ENCODE measurements at places on chromosomes 6 and 20.
A peak's percentile ranks its signal among the peaks of the same experiment; 100 is the strongest.

DNA sequence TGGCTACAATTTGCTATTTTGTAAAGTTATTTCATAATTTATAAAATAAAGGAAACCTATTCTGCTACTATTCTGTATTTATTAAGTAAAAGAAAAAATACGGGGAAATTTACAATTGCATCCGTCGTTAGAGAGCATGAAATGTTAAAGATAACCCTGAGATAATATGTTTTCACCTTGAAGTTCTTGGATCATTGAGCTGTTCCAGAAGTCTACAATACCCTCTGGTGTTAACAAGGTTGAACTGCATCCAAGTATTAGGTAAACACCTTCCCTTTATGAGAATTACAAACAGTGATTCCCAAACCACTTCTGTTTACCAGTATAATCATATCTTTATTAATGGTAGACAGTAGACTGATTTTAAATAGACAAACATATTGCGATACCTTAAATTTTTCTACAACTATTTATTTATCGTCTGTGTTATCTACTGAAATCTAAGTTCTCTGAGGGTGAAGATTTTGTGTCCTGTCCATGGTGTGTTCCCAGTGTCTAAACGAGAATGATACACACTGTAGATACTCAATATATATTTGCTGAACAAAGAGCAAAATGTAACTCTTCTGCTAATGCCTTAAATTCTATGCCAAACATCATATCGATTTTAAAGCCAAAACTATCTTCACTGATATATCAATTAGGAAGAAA lies 28.2 kb downstream of the TBC1D32 start:
- H3K36me3 ChIP-seq = peaks cover 5% of the 10 kb centered on the region
- H3K4me3 ChIP-seq = no peak overlapping the region
- H3K27me3 ChIP-seq = no peaks in the 10 kb centered on the region

GRCh38 chr20:46209930-46210671 lies 92.0 kb downstream of the CD40 start:
- peaks cover 14% of the 10 kb centered on the region for H3K4me1 ChIP-seq
- no peak overlapping the region for H3K27ac ChIP-seq
- peaks cover 51% of the 10 kb centered on the region for H3K27me3 ChIP-seq
- H3K36me3 ChIP-seq = no peaks in the 10 kb centered on the region
- H3K4me3 ChIP-seq = no peak overlapping the region

DNA sequence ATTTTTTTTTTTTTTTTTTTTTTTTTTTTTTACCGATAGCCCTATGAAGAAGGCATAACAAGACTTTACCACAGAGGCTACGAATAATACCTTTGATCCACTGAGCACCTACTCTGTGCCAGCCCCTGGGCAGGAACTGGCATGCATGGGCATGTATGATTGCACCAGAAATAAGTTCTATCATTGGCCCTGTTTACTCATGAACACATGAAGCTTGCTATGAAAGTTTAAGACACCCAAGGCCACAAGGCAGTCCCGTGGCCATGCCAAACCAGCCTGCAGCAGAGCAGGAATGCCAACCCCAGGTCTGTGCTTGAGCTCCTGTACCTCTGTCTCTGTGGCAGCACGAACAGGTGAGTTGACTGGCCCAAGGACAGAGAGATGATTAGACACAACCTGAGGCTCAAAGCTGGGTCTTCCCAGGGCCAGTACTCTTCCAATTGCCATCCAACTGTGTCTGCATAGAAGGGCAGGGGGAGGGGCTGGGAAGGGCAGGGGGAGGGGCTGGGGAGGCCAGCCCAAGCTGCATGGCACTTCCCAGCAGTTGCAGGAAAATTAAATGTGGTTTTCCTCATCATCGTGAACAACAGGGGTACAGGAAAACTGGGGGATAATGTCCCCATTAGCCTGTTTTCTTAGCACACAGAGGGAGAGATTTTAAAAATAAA lies 63.5 kb downstream of the LRFN2 start:
- H3K27ac ChIP-seq = no peak overlapping the region
- no peak overlapping the region for H3K4me3 ChIP-seq
- H3K4me1 ChIP-seq = no peaks in the 10 kb centered on the region

DNA sequence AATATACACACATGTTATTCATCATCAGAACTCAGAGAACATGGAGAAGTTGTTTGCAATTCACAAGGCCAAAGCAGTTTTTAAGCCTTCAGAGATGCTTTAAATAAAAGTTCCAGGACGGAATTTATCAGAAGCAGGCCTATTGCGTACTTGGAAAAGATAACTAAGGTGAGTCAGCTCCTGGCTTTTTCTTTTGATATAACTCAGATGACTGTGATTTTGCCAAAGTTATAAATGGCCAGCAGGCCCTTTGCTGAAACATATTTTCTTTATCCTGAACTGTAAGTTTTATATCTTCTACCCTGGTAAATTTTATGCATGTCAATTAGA lies 55.0 kb upstream of the PLCB1 start:
- H3K27ac ChIP-seq = no peak overlapping the region
- DNase-seq = no peak
- H3K27me3 ChIP-seq = no peaks in the 10 kb centered on the region
- H3K36me3 ChIP-seq = no peaks in the 10 kb centered on the region
- peaks cover 13% of the 10 kb centered on the region for H3K4me1 ChIP-seq

DNA sequence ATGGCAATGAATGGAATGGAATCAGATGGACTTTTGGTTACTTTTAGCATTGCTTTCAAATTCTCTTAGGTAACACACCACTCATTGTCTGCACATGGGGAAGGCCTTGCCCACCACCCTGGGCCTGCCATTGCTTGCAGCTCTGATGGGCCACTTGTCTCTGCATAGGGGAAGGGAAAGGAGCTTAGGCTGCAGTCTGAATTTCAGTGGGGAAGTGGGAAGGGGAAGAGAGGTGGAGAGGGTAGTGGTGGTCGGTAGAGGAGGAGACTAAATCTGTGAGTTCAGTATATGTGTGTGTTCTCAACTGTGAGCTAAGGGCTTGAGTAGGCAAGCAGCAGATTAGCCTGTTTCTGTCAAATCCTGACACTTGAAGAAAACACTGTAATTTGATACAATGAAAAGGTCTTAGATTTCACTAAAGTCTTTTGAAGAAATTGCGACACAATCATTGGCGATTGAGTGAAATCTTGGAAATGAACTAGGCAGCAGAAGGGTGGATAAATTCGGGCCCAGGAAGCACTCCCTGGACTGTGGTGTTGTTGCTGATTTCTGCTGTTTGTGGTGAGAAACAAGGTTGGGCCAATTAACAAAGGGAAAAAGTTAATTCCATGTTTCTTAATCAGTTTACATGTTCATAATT lies 80.6 kb downstream of the OTOR start:
- peaks cover 10% of the 10 kb centered on the region for H3K27me3 ChIP-seq
- no peak overlapping the region for H3K27ac ChIP-seq
- H3K4me3 ChIP-seq = no peak overlapping the region
- no peak for DNase-seq

GRCh38 chr6:130129762-130130246 lies 92.9 kb downstream of the SAMD3 start:
- no peak overlapping the region for H3K27ac ChIP-seq
- H3K4me3 ChIP-seq = no peak overlapping the region
- H3K36me3 ChIP-seq = peaks cover 33% of the 10 kb centered on the region
- H3K4me1 ChIP-seq = peaks cover 71% of the 10 kb centered on the region
- no peaks in the 10 kb centered on the region for H3K27me3 ChIP-seq

- H3K4me1 ChIP-seq = no peaks in the 10 kb centered on the region
- H3K4me3 ChIP-seq = no peak overlapping the region
- H3K27me3 ChIP-seq = peaks cover 2% of the 10 kb centered on the region
These were observed 375.7 kb upstream of the MARCKS start for GRCh38 chr6:113481458-113481857.

DNA sequence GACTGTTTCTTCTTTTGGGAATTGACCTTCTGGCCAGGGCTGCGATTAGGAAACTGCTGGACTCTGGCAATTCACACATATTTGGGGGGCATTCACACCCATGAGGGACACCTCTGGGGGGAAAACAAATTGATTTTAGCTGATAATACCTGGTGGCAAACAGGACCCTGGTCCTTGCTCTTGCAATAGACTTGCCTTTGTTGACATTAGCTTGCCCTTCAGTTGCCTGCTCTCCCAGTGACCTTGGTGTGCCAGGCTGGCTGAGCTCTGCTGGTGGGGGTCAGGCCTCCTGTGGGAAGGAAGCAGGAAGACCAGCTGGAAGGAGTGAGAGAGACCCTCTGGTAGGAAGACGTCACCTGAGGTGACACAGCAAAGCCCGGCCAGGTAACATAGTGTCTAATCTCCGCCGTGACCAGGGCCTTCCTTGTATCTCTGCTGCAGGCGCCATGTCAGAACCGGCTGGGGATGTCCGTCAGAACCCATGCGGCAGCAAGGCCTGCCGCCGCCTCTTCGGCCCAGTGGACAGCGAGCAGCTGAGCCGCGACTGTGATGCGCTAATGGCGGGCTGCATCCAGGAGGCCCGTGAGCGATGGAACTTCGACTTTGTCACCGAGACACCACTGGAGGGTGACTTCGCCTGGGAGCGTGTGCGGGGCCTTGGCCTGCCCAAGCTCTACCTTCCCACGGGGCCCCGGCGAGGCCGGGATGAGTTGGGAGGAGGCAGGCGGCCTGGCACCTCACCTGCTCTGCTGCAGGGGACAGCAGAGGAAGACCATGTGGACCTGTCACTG lies 5.3 kb downstream of the CDKN1A start:
- peaks cover 22% of the 10 kb centered on the region for H3K4me1 ChIP-seq
- peaks cover 20% of the 10 kb centered on the region for H3K36me3 ChIP-seq
- no peak for DNase-seq
- peaks cover 4% of the 10 kb centered on the region for H3K27me3 ChIP-seq
- H3K27ac ChIP-seq = no peak overlapping the region
- H3K4me3 ChIP-seq = no peak overlapping the region

GRCh38 chr6:137161949-137162348 lies 11.5 kb downstream of the IL22RA2 start:
- H3K27ac ChIP-seq = no peak overlapping the region
- H3K36me3 ChIP-seq = no peaks in the 10 kb centered on the region
- peaks cover 47% of the 10 kb centered on the region for H3K27me3 ChIP-seq
- DNase-seq = no peak

GRCh38 chr6:75149240-75149639 lies 56.6 kb downstream of the COL12A1 start:
- peaks cover 7% of the 10 kb centered on the region for H3K4me1 ChIP-seq
- no peak overlapping the region for H3K27ac ChIP-seq
- no peaks in the 10 kb centered on the region for H3K36me3 ChIP-seq
- no peak for DNase-seq
- no peak overlapping the region for H3K4me3 ChIP-seq

DNA sequence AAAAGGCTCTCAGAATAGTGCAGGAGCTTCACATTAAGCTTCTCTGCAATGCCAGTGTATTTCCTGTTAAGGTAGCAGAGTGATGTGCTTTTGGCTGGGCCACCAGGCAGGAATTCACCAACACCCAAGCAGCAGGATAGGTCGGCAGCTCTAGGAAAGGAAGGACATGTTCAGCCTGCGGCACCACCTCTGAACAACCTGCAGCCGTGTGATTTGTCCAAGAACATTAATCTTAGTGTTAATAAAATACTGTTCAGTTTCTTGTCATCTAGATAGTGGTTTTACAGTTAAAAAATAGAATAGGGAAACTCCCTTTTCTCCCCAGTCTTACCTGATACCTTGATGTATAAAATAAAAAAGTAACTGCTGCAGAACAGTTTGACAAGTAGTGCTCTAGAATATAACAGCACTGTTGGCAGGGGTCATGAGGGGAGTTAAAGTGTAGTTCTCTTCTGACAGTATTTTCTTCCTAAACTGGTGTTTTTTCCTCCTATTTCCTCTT lies 18.8 kb downstream of the ZNF292 start:
- peaks cover 66% of the 10 kb centered on the region for H3K4me1 ChIP-seq
- no peak for DNase-seq
- H3K27me3 ChIP-seq = no peaks in the 10 kb centered on the region
- H3K27ac ChIP-seq = peak overlapping the region; percentile 13
- H3K4me3 ChIP-seq = no peak overlapping the region

DNA sequence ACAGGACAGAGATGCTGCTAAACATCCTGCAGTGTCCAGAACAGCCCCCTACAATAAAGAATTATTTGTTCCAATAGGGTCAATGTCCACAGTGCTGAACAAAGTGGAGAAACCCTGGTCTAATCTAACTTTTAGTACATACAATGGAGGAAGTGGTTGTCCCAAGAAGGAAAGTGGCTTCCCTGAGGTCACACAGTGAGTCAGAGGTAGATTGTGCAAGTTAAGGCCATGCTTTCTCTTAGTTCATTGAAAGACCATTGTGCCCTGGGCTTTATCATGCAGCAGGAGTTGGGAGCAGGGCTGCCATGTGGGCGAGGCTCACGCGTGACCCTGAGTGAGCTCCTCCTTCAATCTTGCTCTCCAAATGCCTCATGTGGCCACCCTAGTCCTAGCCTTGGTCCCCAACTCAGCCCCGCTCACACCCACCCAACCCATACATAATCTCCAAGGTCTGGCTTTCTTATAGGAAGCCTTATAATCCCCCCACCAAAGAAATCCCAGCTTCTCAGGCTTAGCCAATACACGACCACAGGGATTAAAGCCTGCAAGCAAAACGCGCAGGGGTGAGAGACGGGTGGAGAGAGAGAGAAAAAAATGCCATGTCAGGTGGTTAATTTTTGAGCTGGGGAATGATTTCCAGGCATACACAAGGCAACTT lies 19.9 kb downstream of the SLC13A3 start:
- DNase-seq = no peak
- H3K4me1 ChIP-seq = no peaks in the 10 kb centered on the region

DNA sequence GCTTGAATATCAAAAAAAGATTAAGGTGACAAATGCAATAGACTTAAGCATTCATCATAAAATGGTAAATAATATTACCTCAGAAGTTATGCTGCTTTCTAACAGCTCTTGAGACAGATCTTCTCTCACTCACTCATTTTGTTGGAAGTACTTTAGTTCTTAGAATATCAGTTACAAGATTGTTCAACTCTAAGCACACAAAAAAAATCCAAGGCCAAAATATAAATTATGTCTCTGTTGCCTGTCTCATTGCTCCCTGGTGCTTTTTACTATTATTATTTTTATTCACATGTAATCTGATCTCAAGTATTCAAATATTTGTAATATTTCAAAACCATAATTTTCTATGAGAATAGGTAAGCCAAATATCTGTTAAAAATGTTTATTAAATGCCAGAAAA lies 259.4 kb upstream of the HSF2 start:
- H3K27ac ChIP-seq = no peak overlapping the region
- DNase-seq = no peak
- H3K4me1 ChIP-seq = no peaks in the 10 kb centered on the region
- H3K27me3 ChIP-seq = no peaks in the 10 kb centered on the region
- no peaks in the 10 kb centered on the region for H3K36me3 ChIP-seq

DNA sequence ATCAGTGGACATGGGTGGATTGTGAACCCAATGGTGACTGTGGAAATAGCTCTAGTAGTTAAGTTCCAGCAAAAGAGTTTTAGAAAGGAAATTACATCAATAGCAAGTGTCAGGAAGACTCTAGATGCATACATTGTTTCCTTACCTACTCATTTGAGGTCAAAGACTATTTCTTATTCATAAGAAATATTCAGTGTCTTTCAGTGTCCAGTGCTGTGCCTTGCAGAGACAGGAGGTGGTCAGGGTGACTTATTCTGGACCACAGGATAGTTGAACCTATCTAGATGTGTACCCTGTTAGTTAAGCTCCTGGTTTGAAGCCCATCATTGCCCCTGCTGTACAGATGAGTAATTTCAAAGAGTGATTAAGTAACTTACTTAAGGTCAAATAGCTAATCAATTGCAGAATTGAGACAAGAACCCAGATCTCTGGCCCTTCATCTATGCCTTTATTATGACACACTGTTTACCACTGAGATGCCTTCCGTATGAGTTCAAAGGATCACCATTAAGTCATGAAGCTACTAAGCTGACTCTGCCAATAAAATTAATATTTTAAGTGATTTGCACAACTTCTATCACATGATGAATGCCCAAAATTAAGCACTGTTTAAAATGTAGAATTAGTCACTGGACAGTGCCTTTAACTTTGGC lies 136.1 kb downstream of the PDSS2 start:
- no peak overlapping the region for H3K27ac ChIP-seq
- H3K4me3 ChIP-seq = no peak overlapping the region
- H3K27me3 ChIP-seq = no peaks in the 10 kb centered on the region
- no peak for DNase-seq
- H3K4me1 ChIP-seq = peaks cover 15% of the 10 kb centered on the region

All from activated naive CD8-positive, alpha-beta T cell treated with anti-CD3 and anti-CD28 coated beads for 36 hours (primary cell).